ENCODE measurements at places on chromosomes 5 and 9.

DNA sequence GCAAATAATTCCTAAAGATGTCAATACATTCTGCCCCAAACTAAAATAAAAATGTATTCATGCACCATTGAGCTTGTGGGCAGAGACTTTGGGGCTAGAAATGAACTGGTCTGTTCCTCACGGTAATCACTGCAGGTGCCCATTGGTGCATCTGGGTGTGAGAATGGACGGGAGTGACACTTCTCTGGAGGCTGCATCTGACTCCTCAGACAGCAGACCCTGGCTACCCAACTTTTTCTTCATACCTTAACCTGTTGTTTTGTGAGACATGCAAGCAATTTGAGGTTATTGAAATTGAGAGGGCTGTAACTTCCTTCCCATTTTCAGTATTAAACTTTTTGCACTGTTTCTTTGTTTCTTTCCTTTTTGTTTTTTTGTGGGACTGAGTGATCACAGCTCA lies 333.4 kb downstream of the ICE1 start:
- no peak for DNase-seq

DNA sequence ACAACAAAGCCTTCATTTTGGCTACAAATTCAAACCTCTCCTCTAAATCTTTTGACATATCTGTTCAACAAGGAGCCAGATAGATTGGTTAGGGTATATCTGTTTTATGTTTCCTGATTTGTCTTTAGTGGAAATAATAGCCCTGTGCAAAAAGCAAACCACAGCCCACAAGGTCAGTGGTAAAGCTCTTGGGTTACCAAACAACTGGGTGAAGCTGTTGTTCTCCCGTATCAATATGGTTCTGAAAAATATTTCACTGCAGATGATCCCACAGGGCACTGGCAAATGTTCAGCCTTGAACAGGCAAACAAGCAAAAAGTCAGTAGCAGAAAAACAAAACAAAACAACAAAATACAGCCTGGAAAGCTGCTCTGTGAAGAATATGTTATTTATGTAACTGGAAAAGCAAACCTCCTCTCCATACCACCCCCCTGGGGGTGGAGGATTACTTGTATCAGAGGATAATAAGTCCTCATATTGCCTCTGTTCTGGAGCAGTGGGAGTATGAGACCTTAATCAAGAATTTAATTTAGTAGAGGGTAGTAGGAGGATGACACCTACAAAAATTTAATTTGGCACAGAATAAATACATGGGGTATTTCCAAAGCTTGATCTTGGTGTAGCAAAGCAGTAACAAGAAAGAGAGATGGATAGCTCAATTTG lies 20.8 kb upstream of the PTBP3 start:
- no peak for DNase-seq

GRCh38 chr5:16666883-16667398 lies 50.1 kb upstream of the RETREG1 start:
- DNase-seq = no peak

DNA sequence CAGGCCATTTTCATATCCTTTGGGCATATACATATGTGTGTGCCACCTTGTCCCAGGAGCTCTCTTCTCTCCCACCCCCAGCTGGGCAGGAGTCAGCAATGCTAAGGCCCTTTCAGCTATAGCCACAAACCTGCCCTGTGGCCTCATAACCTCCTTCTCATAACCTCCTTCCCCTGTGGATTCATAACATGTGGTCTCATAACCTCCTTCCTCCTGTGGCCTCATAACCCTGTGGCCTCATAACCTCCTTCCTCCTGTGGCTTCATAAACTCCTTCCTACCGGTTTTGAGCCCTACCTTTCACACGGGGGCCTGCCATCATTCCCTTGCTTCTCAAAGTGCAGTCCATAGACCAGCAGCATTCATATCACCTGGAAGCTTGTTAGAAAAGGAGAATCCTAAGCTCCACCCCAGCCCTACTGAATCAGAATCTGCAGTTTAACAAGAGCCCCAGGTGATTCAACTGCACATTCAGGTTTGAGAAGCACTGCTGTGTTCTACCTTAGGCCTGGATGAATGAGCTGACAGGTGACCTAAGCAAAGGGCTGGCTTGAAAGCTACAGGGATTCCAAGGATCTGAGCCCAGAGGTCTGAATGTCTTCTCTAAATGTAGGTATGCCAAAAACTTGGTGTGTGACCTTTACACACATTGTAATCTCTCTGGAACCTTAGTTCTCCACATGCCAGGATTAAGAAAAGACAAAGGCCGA lies 41.9 kb upstream of the PLPP6 start:
- DNase-seq = no peak

DNA sequence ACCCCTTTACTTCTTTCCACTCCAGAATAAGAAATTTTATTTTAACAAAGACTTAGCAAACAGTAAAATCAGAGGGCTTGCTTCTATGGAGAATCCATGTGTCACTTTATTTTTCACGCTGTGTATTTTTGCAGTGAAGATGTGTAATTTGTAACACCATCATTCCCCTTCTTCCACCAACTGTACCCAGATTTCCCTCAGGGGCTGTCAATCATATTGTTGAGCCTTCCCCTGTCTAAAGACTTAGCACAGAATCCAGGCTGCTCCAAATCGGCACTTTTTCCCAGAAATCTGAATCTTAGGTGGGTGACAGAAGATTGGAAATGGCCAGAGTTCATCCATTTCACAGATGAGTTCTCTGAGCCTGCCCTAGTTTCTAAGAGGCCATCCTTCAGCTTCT lies 115.9 kb downstream of the GNAQ start:
- DNase-seq = no peak

DNA sequence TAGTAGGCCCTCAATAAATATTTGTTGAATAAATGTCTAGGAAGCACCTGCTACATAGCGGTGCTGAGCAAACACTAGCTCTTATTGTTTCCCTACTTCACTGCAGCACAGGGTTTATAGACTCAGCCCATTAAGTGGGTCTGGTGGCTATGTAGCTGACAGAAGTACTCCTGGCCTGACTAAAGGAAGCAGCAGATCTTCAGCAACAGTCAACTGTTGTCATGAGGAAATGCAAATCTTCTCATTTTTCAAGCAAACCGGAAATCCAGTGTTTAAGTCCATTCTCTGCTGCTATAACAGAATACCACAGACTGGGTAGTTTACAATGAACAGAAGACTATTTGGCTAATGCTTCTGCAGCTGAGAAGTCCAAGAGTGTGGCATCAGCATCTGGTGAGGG lies 2.8 kb upstream of the TEX10 start:
- DNase-seq = no peak

DNA sequence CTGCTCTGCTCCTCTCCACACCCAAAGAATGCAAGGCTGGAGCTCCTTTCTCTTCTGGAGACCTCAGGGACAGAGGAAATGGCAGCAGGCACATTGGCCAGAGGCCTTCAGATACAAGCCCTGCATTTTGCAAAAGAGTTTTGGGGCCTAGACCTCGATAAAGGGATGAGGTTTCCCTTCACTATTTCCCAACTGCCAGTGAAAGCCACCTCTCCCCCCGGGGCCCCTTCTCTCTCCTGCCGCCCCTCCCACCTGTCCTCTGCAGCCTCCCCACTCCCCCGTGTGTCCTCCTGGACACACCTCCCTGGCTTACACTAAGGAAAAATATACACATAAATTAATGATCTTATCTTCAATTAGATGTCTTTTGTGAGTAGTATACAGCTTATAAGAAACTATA lies 21.3 kb upstream of the LMNB1 start:
- DNase-seq = no peak

DNA sequence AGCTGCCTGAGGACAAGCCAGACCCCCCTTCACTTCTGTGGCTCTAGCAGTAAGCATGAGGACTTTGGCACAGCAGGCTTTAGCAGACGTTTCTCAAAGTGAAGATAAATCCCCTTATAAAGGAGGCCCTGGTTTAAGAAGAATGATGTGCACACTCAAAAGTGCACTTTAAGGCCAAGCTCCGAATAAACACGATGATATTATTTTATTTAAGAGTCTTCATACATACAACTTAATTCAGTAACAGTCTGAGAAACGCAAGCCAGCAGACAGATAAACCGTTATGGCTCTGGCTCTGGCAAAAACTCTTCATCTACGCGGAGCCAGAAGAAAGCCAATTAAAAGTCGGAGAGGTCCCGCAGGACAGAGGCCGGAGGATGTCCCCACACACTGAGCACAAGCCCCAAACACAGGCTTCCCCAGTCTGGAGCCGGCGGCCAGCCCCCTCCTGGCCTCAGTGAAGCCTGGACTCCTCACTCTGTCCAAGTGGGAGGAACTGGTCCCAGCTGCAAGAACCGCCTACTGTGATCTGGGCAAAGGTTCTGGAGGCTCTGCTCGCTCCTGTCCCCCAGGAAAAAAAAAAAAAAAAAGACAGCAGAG lies 44.6 kb downstream of the ADAMTS2 start:
- DNase-seq = no peak

DNA sequence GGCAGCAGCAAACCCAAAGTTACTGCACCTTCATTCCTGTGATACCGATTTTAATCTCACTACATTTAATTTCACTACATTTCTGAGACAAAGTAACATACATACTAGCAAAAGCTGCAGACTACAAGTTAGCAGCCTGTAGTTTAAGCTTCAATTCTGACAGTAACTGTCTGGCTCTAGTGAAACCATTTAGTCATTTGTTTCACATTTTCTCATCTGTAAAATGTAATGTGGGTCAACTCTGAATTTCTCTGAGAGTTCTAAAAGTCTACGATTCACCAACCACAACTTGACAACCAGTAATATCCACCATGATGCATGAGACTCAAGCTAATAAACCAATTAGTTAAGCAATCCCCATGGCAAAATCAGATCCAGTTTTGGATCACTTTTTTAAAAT lies 408.9 kb downstream of the PDE4D start:
- DNase-seq = no peak

- DNase-seq = no peak
Observed at GRCh38 chr9:28961623-28962022, 1388.3 kb upstream of the C9orf72 start.

GRCh38 chr9:133609311-133610098 lies at the start of gene FAM163B:
FAM163B (minus strand) TSS chr9:133609389; CDS start chr9:133580223, 29,166 bp downstream.
- no peak for DNase-seq

- DNase-seq = no peak
Observed at GRCh38 chr5:151191661-151192060, 32.2 kb downstream of the CCDC69 start.

- no peak for DNase-seq
Observed at GRCh38 chr9:72575666-72576065, 54.3 kb downstream of the TMC1 start.

DNA sequence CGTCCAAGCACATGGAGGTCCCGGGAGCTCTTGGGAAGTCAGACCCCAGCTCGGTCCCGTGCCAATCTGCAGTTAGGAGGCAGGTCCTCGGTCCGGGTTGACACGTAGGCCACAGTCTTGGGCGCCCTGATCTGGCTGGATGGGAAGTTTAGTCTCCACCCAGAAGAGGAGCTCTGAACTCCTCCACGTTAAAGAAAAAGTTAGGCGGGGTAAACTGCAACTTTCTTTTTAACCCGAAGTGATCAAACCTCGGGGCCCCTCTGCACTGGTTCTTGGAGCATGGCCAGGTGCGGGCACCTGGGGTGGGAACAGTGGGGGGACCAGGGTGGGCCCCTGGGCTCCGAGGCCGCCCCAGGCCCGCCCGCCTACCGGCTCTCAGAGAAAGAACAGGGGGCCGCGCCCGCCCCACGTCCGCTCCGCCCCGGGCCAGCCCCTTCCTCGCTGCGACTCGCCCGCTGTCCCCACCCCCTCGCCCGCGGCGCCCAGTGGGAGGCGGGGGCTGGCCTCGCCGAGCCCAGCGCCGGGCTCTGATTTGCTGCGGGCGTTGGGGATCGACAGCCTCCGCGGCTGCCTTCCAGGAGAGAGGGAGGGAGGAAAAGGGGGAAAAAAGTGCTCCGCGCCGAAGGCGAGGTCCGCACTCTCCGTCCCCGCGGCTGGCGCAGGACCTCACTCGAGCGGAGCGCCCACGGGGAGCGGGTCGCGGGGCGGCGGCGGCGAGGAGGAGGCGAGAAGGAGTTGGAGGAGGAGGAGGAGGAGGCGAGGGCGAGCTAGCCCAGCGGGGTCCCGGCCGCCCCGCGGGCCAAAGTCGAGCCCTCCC lies at the start of gene COL5A1:
Gene COL5A1, plus strand, starts transcription at position 631 of the 817 bp plus-strand sequence. CDS start 385 bp downstream, outside the sequence.
- DNase-seq = no peak

DNA sequence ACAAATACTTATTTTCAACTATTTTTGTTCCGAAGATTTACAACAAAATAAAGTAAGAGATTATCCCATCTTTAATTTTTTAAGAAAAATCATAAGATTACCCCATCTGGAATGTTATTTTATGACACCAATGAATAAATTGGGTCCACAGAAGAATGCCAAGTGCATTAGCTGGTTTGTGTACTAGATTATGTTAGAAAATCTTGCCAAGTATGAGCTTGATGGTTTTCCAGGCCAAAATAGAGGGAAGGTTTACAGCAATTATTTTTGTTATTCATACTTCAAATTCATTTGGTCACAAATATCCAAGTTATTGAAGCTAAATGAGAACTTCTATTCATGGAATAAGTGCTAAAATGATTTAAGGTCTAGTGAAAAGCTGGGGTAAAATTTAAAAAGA lies 109.4 kb upstream of the DMRTA1 start:
- no peak for DNase-seq

GRCh38 chr5:171157775-171158174 lies 151.3 kb upstream of the TLX3 start:
- DNase-seq = no peak

DNA sequence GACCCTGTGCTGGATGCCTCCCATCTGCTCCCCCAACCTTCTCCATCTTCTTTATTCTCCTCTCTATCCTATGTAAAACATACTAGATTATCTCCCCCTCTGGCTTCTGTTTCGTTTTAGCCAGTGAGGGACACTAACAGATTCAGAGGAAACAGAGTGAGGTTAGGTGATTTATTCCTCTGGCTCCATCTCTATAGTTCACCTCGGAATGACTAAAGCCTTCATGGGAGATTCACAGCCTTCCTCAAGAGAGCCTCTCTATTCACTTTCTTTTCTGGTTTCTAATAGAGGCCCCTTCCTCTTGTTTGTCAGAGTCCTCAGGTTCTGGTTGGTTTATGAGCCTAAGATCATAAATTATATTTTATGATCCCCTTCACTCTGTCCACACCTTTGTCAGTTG lies 633.1 kb upstream of the TYRP1 start:
- no peak for DNase-seq

Measured in GM12892 (cell line).